ENCODE measurements at places on chromosomes 2 and 18.

DNA sequence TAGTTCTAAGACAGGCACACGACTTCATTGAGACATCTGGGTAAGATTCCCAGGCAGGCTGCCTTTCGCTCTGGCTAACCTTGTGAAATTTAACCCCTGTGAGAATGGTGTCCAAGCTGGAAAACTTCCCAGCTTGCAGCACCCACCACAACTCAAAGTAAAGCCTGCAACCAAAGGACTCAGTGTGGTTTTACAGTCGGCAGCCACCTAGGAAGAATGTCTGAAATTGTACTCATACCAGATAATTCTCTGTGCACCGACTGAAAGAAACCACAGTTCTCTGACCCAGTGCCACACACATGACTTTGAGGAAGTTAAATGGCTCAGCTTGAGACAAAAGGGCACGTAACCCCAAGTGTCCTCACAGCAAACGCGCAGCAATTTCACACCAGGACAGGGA lies 125.7 kb downstream of the RBMS1 start:
- DNase-seq = no peak

GRCh38 chr2:172031536-172031935 lies 31.8 kb downstream of the METAP1D start:
- no peak for DNase-seq

DNA sequence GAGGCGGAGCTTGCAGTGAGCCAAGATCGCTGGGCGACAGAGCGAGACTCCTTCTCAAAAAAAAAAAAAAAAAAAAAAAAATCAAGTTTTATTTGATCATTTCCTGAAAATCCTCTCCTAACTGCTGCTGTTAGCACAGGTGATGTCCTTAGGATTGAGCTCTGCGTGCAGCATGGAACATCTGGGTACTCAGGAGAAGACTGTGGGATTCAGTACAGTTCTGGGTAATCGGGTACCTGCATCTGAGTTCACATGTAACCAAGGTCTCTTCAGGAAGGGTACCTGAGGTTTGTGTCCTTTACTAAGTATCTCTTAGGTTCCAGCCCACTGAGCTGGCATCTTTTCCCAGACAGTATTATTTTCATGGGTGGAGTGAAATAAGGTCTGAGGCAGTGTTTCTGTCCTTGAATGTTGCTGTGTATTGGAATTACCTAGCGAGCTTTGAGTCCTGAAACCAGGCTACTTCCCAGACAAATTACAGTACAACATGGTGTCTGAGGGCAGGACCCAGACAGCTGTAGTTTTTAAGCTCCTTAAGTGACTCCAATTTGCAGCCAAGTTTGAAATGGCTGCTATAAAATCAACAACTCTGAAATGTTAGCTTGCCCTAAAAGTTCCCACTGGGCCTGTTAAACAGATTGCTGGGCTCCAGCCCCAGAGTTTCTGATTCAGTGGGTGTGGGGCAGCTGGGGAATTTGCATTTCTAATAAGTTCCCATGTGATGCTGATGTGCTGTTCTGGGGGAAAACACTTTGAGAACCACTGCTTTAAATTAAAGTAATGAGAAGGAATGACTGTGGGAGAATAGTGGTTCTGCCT lies 120.5 kb downstream of the PMAIP1 start:
- no peak for DNase-seq

DNA sequence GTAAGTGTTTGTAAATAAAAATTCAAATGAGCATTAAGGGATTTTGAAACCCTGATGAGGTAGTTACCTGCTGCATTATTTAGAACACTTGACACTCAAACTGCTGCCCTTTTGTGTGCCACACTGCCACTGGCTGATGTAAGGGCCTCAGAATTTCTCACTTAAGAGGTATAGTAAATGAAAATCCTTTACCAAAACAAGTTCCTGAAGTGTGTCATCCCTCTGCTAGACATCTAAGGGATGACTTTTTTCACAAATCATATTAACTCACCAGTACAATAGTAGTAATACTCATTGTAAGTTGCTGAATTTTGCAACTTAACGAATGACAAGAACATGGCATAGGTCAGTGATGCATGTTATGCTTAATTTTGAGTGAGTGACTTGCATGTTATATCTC lies 274.9 kb upstream of the UBE2E3 start:
- DNase-seq = peak; percentile 5

DNA sequence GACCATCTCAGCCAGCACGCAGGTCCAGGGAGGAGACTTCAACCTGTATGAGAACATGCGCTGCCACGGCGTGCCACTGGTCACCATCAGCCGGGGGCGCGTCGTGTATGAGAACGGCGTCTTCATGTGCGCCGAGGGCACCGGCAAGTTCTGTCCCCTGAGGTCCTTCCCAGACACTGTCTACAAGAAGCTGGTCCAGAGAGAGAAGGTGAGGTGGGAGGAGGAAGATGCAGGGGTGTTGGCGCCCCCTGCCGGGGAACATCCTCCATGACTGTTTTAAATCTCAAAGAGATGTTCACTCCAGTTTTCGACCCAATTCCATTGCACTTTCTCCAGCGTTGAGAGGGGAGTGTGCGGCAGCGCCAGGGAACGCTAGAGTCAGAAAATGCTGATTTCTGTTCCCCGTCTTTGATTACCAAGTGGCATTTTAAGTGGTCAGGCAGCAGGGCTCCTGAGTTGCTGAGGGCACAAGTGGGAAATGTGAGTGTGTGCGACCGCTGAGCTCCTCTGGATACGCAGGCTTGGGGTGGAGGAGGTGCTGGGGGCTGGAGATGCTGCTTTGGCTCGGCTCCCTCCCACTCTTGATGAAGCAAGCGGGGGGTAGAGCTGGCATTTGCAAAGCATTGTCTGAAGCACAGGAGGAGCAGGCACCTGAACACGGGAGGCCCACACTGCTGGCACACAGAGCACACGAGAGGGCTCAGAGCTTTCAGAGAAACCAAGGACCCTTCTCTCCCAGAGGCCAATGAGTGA lies 27.7 kb upstream of the MAPRE3 start:
- peak; percentile 38 for DNase-seq

DNA sequence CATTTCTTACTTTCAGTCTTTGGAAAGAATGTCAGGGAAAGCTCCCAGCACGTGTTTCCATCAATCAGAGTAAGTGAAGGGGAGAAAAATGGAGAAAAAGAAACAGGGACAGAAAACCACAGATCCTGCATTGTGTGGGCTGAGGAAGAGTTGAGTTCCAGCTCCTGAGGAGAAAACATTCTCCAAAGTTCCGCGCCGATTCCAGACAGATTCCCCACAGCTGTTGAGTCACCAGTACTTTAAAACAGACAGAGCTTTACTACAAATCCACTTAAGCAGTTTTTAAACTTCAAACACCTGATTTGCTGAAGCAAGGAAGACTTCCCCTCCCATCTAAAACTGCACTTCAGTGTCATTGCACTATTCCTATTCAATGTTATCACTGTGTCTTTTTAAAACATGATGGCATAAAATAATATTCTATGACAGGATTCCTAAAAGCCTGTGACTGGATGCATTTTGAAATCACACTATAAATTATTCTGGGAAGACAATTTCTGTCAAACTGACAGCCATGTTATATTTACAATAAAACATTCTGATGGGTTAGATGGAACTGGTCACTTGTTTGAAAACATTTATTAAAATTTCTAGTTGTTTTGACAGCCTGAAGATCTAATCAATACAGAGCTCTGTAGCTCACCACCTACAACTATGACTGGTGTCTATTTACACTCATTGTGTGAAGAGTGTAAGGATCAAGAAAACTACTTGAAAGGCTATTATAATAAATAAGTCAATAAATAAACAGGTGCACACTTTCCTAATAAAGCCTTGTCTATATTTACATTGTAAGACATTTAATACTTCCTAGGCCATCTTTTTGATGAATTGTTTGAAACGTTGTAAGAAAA lies 40.9 kb downstream of the TCF4 start:
- DNase-seq = no peak

DNA sequence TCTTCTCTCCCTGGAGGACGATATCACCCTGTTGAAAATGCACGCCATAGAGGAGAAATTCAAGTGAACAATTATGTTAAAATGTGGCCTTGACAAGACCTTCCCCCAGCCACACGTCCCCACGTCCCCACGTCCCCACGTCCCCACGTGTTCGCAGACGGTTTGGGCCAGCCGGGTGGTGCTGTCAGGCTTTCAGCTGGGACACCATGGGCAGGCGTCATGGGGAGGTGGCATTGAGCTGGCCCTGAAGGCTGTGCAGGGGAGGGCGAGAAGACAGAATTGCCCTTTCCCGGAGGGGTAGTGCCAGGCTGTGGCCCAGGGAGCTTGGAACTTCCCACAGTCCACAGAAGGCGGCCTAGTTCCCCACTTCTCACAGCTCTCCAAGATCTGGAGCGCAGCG lies 240.7 kb upstream of the RAB6C start:
- DNase-seq = no peak

DNA sequence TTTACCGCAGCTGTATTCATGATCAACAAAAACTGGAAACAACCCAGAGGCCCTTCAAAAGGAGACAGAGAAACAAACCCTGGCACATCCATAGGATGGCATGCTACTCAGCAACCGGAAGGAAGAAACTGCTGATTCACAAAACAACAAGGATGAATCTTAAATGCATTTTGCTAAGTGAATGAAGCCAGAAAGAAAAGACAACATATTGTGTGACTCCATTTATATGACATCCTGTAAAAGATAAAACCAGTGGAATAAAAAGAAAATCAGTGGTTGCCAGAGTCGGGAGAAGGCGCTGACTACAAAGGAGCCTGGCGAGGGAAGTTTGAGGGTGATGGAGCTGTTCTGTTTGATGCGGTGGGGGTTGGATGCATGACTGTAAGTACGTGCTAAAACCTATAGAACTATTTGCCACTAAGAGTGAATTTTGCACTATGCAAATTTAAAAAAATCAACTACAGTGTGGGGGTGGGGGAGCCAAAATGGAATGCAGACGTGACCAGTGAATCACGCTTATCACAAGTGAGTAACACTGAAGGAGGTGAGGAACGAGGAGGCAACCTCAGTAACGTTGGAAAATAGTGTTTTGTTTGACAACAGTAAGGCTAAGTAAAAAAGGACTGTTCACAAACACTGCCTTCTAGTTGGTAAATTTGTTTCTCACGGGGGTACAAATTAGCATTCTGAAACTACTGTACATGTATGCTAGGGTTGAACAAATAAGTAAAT lies 108.9 kb downstream of the INHBB start:
- DNase-seq = no peak

DNA sequence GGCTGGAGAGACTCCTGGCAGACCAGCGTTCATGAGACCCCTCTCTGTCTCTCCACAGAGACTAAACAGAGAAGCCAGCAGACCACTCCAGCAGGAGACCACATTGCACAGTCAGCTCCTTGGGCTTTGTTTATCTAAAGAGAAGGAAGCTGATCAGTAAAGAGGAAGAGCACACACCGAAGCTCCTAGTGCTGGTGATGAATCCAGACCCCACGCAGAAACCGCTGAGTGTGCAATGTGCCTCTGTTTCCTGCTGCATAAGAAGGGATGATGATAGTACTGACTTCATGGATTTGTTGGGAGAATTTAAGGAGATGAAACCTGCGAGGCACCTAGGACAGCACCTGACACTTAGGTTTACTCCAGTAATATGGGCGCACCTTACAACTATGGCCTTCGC lies 544.1 kb upstream of the ID2 start:
- no peak for DNase-seq

- no peak for DNase-seq
Observed at GRCh38 chr2:86335865-86336674, 1.4 kb downstream of the REEP1 start.

DNA sequence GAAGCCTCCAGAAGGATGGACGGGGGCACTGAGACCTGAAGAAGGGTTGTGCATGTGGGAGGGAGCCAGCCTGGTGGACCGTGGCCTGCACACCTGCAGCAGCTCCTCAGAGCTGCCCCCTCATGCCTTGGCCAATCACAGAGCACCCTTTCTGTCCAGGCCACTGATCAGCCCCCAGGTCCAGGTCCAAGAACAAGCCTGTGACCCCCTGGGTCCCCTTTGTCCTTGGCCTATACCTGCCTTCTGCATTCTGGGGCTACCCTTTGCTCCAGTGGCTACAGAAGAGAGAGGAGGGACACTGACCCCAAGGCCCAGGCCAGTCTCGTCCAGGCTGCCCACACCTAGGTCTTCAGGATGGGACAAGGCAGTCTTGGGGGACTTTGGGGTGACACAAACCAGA lies 62.2 kb downstream of the AGAP1 start:
- no peak for DNase-seq

- DNase-seq = no peak
Observed at GRCh38 chr2:65053199-65053598, 3.0 kb upstream of the CEP68 start.

DNA sequence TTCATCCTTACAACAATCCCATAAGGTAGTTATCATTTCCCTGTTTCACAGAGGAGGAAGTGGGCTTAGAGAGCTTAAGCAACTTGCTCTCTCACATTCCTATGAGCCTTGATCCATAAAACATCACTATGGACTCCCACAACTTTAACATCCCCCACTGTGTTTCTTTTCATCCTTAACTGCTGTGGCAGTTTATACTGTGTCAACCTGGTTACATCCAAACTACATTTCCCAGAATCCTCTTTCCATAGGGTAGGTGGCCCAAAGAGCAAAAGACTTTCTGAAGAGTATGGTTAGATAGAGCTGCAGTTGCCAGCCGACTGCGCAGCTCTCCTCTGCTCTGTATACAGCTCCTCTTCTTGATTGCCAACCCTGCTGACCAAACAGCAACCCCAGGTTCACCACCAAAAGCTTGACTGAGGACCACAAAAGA lies 22.5 kb downstream of the MAP3K2 start:
- DNase-seq = no peak

DNA sequence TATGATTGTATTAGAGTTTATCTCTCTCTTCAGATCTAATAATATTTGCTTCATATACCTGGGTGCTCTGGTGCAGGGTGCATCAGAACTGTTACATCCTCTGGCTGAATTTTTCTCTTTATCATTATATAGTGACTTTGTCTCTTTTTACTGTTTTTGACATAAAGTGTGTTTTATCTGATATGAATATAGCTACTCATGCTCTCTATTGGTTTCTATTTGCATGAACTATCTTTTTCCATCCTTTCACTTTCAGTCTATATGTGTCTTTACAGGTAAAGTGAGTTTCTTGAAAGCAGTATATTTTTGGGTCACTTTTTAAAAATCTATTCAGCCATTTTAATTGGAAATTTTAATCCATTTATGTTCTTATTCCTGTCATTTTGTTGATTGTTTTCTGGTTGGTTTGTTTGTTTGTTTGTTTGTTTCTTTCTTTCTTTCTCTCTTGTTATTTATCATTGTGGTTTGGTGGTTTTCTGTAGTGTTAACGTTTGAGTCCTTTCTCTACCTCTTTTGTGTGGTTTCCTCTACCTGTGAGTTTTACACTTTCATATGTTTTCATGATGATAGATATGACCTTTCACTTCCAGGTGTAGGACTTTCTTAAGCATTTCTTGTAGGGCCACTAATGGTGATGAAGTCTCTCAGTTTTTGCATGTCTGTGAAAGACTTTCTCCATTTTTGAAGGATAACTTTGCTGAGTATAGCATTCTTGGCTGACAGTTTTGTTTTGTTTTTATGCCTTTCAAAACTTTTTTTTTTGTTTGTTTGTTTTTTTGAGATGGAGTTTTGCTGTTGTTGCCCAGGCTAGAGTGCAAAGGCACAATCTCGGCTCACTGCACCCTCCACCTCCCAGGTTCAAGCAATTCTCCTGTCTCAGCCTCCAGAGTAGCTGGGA lies 54.9 kb downstream of the CCNT2 start:
- DNase-seq = no peak

- DNase-seq = no peak
Observed at GRCh38 chr2:240934701-240935102, 28.6 kb downstream of the CROCC2 start.

Measured in RKO (cell line).